Activated CD4-positive, alpha-beta memory T cell treated with anti-CD3 and anti-CD28 coated beads for 36 hours (primary cell): ENCODE measurements at places on chromosomes 7 and 10. TPM values are rescaled to one million over a fixed set of nuclear protein-coding genes. Genes with fewer than 3 reads are reported as not detected.

Gene NPTX2
- total RNA-seq: not detected

Gene NME8
- total RNA-seq: not detected

Gene UBN2
- 11.3 TPM for total RNA-seq

Gene ARHGEF35
- 9.6 TPM for total RNA-seq

DNA sequence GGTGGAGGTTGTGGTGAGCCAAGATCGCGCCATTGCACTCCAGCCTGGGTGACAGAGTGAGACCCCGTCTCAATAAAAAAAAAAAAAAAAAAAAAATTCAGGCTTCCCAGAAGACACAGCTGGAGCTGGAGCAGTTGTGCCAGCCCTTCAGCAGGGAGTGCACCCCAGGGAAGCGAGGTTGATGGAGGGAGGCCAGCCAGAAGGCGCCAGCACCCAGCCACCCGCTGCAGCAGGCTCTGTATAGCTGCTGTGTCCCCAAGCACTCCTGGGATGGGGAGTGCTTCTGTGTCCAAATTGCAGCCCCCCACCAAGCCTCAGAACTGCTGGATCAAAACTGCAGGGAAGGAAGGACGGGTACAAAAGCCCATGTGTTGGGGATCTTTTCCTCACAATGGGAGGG is 47.8 kb downstream of the COBL start:
- no peaks in the 10 kb centered on the region for H3K36me3 ChIP-seq
- H3K4me1 ChIP-seq: no peaks in the 10 kb centered on the region
- no peak for DNase-seq
- no peak overlapping the region for H3K27ac ChIP-seq
- H3K4me3 ChIP-seq: no peak overlapping the region

- no peaks in the 10 kb centered on the region for H3K36me3 ChIP-seq
- no peaks in the 10 kb centered on the region for H3K27me3 ChIP-seq
- no peak overlapping the region for H3K27ac ChIP-seq
- DNase-seq: no peak
These were observed 65.5 kb downstream of the ZRANB1 start for GRCh38 chr10:125007436-125007835.

DNA sequence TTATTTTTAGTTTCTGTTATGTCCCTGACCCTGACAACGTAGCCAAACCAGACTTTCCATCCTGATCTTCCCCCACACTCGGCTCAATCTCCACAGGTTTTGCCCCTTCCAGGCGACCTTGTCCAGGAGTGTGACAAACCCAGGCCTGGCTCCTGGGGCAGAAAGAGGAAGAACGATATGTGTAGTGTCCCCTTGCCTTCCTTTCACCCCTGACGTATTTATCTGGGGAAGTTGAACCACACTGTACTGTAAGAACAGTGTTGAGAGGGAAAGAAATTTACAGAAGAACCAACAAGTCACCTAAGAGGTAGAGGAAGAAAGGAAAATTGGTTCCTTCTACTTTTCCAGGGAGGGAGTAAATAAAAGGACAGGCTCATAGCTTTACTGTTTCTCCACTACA is 158.0 kb downstream of the VTI1A start:
- no peak for DNase-seq
- H3K4me3 ChIP-seq: no peak overlapping the region
- peaks cover 12% of the 10 kb centered on the region for H3K36me3 ChIP-seq
- H3K4me1 ChIP-seq: no peaks in the 10 kb centered on the region
- H3K27ac ChIP-seq: no peak overlapping the region

GRCh38 chr10:118041316-118041715 is 5.4 kb downstream of the RAB11FIP2 start:
- H3K27ac ChIP-seq: no peak overlapping the region
- peaks cover 5% of the 10 kb centered on the region for H3K36me3 ChIP-seq
- H3K4me1 ChIP-seq: peaks cover 37% of the 10 kb centered on the region
- H3K4me3 ChIP-seq: no peak overlapping the region

DNA sequence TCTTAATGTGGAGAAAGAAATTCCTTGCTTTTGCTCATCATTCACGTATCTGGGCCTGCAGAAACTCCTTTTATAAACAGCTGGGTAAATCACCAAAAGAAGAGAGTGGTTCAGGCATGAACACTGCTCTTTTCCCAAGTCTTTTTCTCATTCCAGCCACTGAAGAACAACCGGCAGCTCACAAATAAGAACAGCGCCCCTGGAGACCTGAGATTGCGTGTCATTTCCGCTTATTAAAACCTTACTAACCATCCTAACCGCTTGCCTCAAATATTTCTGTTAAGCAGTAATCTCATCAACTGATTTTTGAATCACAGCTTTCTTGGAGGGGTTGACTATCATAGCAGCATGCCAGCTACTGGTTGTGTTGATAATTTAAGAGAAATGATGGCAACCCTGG is 213.0 kb upstream of the PLXNA4 start:
- no peaks in the 10 kb centered on the region for H3K27me3 ChIP-seq
- DNase-seq: no peak
